ENCODE measurements at places on chromosomes 7 and 10. TPM values are rescaled to one million over a fixed set of nuclear protein-coding genes. Genes with fewer than 3 reads are reported as not detected.

DNA sequence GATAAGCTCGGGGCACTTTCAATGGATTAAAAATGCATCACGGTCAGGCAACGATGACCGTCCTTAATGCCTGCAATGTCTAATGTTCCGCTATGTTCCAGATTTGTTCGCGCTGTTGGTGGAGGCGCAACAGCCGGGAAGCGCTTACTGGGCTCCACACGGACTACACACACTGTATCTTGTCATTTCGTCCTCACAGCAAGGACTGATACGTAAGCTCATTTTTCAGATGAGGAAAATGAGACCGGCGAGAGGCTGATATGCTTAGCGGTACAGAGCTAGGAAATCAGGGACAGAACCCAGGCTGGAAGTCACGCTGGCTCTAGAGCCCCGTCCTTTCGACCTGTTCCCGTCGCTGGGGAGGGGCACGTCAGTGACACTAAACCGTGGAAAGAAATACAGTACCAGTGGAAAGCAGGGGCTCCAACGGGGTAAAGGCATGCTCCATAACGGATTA lies 670 bp downstream of the TPK1 start:
- peak; percentile 29 for DNase-seq

GRCh38 chr10:91519899-91520514 lies 109.9 kb downstream of the HECTD2 start:
- DNase-seq = no peak

Gene FAM241B
- 4.2 TPM for total RNA-seq

DNA sequence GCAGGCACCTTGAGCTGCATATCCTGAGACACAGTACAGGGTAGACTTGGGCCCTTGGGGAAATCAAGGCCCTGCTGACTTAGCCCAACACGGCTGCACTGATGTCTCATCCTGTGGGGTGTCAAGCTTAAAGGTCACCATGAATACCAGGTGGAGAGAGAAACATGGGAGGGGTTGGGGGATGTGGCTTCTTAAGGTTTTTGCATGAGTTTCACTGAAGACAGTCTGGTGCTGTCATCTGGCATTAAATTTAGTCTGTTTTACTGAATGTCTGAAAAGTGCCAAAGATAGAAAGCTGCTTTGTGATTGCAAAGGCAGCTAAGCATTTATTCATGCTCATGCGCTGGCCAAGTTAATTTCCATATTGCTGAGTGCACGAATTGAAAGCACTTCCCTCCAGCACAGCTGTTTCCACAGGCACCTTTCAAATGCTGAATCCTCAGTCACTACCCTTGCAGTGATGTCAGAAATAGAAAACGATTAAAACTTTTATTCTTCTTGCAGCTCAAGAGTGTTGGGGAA lies 102.1 kb downstream of the OSBPL3 start:
- no peak for DNase-seq

DNA sequence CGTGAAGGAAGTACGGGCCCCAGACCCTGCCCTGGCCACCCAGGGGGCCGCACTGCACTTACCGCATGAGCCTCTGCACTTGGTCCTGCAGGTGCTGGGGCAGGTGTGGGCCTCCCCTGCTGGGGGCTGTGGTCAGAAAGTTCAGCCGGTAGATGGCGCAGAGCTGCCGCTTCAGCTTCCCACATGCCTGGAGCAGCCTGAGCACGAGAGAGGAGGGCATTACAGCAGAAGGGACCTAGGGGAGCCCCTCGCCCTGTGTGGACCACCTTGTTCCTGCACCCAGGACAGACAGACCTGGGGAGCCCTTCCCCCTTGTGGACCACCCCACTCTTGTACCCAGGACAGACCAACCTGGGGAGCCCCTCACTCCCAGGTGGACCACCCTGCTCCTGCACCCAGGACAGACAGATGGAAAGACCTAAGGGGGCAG lies 8.7 kb upstream of the PYROXD2 start:
- DNase-seq = no peak

- no peak for DNase-seq
Measured at GRCh38 chr7:10977113-10977512, 3.4 kb downstream of the PHF14 start.

DNA sequence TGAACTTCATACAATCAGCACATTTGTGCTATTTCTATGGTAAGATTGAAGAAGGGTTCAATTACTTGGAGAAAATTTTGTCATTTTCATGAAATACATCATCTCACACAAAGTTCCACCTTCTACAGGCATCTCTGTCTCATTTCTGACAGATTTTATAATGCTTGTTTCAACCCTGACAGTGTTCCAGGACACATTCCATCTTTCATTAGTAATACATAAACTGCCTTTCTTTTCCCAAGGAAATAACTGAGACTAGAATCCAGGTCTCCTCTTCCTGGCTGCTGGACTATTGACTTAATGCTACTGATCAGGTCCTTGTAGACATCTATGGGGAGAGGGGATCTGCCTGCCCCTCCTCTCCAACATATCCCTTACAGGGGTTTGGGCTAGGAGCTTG lies 70.1 kb upstream of the PLPP4 start:
- no peak for DNase-seq

Gene SLC16A9
- total RNA-seq = 3.5 TPM

Gene OR6V1
- total RNA-seq = not detected

GRCh38 chr7:112150823-112151641 lies 55.2 kb downstream of the DOCK4 start:
- DNase-seq = no peak

Gene ZNF783
- total RNA-seq = 5.4 TPM

DNA sequence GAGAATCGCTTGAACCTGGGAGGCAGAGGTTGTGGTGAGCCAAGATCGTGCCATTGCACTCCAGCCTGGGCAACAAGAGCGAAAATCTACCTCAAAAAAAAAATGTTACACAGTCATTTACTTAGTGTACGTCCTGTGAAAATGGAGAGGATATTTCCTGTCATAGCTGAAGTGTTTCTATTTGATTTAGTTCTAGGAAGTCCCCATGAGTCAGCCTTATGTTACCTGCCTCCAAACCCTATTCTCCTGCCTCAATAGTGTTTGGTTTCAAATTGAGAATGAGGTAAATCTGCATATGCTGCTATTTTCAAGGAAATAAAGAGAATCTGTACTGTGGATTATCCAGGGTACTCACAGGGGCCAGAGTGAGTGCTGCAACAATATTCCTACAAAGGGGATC lies 1284.5 kb upstream of the AUTS2 start:
- no peak for DNase-seq

GRCh38 chr10:103839519-103839871 lies 15.9 kb downstream of the SH3PXD2A start:
- DNase-seq = no peak

DNA sequence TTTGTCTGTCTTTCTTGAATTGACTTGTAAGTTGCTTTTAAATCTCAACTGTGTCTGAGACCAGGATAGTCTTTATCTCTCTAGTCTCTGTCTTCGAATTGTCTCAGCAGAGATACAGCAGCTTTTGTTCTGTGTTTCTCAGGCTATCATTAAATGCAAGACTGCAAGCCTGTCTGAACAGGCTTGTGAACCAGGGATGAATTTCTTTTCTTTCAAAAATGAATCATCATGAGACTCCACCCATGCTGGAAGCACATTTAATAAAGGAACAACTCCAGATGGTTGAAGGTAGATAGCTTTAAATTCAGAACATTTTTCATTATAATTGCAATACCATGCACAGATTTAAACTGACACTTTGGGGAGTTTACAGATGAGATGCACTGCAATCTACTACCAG lies 155.9 kb downstream of the SEC23IP start:
- no peak for DNase-seq

- no peak for DNase-seq
Measured at GRCh38 chr7:125383324-125383723, 453.7 kb upstream of the POT1 start.

Gene HOXA2
- total RNA-seq = 2.0 TPM

DNA sequence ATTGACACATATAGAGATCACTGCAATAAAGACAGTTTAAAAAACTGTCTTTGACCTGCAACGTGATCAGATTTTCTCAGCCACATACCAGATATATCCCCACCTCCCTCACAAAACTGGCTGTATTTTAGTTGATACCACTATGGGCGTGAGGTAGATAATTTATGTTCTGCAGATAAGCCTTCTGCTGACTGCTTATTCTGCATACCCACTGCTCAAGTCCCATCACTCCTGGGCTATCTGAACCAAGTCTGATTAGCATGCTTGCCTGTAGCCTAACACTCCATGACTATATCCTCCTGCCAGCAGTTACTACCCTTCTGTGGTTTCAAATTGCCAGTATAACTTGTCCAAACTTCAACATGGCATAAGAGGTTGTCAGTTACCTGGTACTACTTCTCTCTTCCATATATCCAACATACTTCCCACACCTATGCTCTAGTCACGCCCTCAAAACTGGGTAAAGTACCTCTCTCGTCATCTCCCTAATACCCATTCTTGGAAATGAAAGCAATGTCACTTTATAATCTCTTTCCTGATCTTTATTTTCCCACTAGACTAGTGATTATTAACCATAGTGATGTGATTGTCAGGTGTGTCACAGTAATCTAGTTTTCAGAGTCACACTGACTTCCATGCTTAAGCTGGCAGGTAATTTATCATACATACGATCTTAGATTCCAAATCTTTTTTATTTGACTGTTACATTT lies 70.7 kb downstream of the MALSU1 start:
- DNase-seq = no peak

GRCh38 chr7:112873831-112874553 lies 83.8 kb upstream of the TMEM168 start:
- no peak for DNase-seq

GRCh38 chr10:97131181-97131628 lies 54.6 kb downstream of the SLIT1 start:
- no peak for DNase-seq

DNA sequence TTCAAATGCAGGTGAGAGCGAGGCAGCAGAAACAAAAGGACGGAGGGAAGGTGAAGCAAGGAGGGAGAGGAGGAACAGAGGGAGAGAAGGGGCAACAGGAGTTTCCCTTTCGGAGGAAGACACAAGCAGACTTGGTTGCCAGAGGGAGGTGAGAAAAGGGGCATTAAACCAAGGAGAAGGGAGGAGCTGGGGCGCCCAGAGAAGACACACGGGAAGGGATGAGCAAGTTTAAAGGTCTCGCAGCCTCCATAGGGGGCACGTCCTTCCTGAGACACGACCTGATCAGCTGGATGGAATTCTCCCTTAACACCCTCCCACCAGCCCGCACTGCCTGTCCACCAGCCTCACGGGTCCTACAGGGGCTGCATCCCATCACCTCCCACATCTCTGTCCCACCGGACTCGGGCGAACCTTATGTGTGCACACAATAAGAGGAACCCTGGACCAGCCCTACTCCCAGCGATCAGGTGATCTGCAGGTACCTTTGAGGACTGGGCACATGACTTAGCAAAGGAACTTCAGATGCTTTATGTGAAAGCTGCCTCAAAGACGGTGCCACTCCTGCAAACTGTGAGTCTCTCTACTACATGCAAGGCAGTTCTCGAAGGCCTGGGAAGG lies 251.2 kb downstream of the TNS3 start:
- DNase-seq = no peak

- no peak for DNase-seq
Measured at GRCh38 chr7:143372070-143372469, 9.1 kb upstream of the ZYX start.

DNA sequence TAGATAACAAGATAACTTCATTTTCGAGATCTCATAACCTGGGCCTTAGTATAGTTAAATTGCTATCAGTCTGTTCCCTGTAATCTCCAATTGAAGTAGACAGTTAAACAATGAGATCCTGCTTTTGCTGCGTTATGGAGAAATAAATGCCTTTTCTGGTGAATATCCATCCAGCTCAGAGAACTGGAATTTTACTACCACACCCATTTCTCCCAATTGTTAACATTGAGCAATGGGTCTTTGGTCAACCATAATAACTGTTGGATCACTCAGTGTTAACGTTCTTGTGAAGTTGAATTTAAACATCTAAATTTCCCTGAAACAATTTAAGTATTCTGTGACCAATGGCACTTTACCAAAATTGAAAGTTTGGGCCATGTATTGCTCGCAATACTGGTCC lies 3.0 kb downstream of the CALU start:
- DNase-seq = no peak

DNA sequence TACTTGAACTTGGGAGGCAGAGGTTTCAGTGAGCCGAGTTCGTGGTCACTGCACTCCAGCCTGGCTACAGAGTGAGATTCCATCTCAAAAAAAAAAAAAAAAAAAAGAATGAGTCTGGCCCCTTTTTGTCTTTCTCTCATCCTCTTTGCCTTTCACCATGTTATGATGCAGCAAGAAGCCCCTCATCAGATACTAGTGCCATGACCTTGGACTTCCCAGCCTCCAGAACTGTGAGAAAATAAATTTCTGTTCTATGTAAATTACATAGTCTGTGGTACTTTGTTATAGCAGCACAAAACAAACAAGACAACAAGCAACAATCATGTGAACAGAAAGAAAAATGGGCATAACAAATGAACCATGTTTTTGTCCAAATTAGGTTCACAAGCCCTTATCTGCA lies 2.3 kb upstream of the DBNL start:
- no peak for DNase-seq

Gene ZNHIT1
- total RNA-seq = 129 TPM

Gene TCAF2
- 0.07 TPM for total RNA-seq

- no peak for DNase-seq
Measured at GRCh38 chr7:49878089-49878488, 104.7 kb downstream of the VWC2 start.

DNA sequence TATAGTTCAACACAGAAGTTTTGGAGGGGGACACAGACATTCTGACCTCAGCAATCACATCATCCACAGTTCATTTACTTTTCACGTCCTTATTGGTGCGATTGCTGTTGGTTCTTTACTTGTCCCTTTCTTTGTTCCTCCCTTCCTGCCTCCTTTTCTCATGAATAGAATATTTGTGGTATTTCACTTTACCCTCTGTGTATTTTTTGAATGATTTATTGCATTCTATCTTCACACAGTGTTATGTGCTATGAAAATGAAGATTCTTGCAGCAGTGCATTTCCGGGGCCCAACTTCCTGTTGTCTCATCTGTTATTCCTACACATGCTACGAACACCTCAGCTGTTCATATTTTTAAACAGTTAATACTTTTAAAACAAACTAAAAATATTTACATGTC lies 179.6 kb downstream of the ZMYND11 start:
- DNase-seq = no peak

DNA sequence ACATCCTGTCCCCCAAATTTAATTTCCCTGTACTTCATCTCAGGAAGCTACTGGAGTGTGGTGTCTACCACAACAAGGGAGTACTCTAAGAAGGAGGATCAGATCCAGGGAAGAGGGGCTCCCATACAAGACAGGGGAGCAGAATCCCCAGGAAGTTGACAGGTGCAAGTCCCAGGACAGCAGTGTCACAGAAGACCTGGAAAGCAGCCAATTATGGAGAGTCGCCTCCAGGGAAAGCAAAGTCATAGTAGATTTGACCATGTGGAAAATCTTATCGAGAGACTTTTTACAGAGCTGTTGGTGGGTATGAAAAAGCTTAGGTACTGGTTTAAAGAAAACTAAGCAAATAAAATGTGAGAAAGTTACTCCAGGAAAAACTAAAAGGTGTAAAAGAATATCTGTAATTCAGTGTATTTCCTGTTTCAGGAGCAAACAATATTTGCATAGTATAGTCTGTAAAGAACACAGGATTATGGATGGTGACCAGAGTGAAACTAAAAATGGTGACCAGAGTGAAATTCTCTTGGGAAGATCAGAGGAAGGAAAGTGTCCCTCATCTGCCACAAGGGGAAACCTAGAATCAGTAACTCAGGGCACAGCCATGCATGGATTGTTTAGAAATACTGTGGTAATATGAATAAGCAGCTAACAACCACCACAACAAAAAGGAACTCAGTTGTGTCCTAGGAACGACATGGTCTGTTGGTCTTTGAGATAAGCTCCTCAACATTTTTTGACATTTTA lies 44.5 kb downstream of the LANCL2 start:
- DNase-seq = peak; percentile 51
